ENCODE measurements at places on chromosomes 5 and 9. TPM values are rescaled to one million over a fixed set of nuclear protein-coding genes. Genes with fewer than 3 reads are reported as not detected.

GRCh38 chr9:104780796-104781395 is 17.0 kb downstream of the NIPSNAP3B start:
- no peaks in the 10 kb centered on the region for H3K27me3 ChIP-seq
- peaks cover 31% of the 10 kb centered on the region for H3K4me1 ChIP-seq
- H3K36me3 ChIP-seq: peaks cover 9% of the 10 kb centered on the region
- no peak overlapping the region for H3K27ac ChIP-seq

- no peak overlapping the region for H3K27ac ChIP-seq
- H3K36me3 ChIP-seq: peaks cover 7% of the 10 kb centered on the region
- H3K4me1 ChIP-seq: no peaks in the 10 kb centered on the region
- H3K4me3 ChIP-seq: no peak overlapping the region
These were observed 119.1 kb downstream of the ENC1 start for GRCh38 chr5:74521401-74521800.

DNA sequence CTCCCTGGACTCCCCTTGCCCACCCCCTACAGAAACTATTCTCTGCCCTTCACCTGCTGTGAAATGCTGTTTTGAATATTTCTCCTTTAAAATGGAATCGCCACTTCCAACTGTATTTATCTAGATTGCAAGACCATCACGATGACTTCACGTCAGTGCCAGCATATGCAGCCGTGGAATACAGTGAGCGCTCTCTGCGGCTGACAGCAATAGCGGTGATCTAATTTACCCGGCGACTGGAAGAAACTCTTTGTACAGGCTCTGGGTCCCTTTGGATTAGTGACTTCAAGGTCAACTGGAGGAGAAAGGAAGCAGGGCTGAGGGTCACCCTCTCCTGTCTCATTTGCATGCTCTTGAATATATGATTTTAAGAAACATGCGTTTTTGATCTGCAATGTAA is 192.0 kb downstream of the IRX1 start:
- DNase-seq: no peak
- no peaks in the 10 kb centered on the region for H3K4me1 ChIP-seq
- no peaks in the 10 kb centered on the region for H3K36me3 ChIP-seq
- peaks cover 9% of the 10 kb centered on the region for H3K27me3 ChIP-seq

DNA sequence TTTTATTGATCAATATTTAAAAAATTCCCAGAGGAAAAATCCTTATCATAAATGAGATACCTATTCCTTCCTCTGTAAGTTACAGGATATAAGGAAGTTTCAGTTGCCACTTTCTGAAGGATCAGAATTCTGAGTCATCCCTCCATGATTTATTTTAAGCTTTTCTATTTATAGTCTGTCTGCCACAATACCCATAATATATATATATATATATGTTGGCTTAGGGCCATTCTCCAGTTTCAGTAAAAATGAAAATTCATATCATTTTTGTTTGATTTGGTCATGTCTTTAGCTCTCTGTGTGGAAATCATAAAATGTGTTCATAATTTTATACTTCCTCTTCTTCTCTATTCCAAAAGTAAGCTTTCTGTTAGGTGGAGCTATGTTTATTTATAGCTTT is 215.8 kb upstream of the CYLC2 start:
- H3K4me1 ChIP-seq: no peaks in the 10 kb centered on the region
- H3K4me3 ChIP-seq: no peak overlapping the region
- no peaks in the 10 kb centered on the region for H3K27me3 ChIP-seq
- no peak overlapping the region for H3K27ac ChIP-seq
- no peak for DNase-seq

DNA sequence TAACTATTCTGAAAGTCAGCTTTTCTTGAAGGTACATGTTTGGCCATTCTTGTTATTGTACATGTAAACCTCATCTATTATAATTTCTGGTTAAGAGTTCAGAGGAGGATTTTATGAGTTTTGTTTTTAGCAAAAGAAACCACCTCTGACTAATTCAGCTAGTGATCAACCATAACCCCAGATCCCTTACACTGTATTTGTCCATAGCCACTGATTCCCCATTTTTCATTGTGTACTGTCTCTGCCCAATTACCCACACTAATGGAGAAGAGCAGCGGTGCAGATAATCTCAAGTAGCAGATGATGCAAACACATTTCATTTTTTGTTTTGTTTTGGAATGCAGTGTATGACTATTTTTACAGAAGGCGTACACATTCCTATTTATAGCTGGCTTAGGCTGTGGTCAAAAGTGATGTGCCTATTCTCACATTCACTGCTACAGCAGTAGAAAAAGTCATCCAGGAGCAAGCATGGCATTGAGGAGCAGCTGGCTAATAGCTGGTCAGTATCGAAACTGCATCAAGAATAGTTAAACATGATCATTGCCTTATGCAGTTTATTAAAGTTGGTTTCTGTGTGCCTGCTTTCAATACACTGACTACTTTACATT is 988.3 kb downstream of the DTWD2 start:
- H3K4me3 ChIP-seq: no peak overlapping the region
- H3K36me3 ChIP-seq: no peaks in the 10 kb centered on the region
- no peaks in the 10 kb centered on the region for H3K27me3 ChIP-seq
- no peaks in the 10 kb centered on the region for H3K4me1 ChIP-seq

DNA sequence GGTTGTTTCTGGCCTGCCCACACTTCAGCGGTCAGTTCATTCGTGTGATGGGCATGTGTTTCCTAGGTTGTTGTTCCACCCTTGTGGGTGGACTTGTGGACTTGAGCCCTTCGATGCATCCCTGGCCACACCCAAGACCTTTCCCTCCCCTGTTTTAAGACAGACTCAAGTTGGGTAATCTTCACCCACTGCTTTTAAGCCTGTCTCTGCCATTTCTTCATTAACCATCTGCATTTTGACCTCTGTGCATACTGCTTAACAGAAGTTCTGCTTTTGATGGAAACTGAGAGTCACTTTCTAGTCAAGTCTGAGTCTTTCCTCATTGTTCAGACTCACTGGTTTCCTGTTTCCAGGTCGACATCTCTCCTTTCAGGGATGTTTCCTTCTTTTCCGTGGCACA is 233.7 kb downstream of the ARHGEF28 start:
- no peaks in the 10 kb centered on the region for H3K36me3 ChIP-seq
- DNase-seq: no peak
- H3K27me3 ChIP-seq: no peaks in the 10 kb centered on the region
- no peak overlapping the region for H3K27ac ChIP-seq
- H3K4me3 ChIP-seq: no peak overlapping the region
- H3K4me1 ChIP-seq: no peaks in the 10 kb centered on the region

DNA sequence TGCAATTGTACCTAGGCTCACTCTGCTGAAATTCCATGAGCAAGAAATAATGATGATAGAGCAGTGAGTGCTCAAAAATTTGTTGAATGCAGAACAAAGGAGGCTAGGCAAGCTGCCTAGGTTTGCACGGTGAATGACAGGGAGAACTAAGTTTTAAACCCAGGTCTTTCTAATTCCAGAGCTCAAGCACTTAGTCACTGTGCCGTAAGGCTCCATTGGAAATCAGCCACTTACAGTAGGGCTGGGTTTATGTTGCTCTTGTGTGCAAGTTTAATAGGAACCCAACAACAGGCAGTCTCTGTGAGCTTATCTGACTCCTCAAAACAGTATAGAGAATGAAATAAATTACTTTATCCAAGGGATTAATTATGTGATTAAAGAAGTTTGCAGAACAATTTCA is 147.0 kb downstream of the CSNK1G3 start:
- H3K27ac ChIP-seq: no peak overlapping the region
- H3K4me1 ChIP-seq: peaks cover 9% of the 10 kb centered on the region
- no peak overlapping the region for H3K4me3 ChIP-seq
- no peak for DNase-seq
- H3K27me3 ChIP-seq: no peaks in the 10 kb centered on the region
- no peaks in the 10 kb centered on the region for H3K36me3 ChIP-seq

DNA sequence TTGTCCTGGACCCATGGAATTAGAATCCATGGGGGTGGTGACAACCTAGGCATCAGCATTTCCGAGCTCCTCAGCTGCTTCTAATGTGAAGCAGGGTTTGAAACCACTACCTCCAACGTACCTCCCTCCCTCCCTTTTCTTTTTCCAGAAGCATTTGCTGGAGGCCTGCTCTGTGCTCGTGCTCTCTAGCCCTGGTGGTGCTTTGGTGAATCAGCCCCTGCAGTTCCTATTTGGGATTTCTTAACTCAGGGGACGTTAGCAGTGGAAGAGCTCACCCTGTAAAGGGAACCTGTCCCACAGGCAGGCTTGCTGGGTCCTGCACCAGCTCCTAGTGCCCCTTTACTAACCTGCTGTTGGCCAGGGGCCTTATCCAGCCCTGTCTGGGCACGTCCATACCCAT is 55.0 kb downstream of the NSG2 start:
- H3K4me3 ChIP-seq: no peak overlapping the region
- no peak overlapping the region for H3K27ac ChIP-seq
- no peak for DNase-seq
- H3K36me3 ChIP-seq: no peaks in the 10 kb centered on the region
- H3K27me3 ChIP-seq: peaks cover 9% of the 10 kb centered on the region
- no peaks in the 10 kb centered on the region for H3K4me1 ChIP-seq

The ACTBL2 gene
- not detected for polyA plus RNA-seq

The GDA gene
- polyA plus RNA-seq: not detected

The DDX4 gene
- polyA plus RNA-seq: not detected

The PRSS3 gene
- not detected for polyA plus RNA-seq
